CD14-positive monocyte (primary cell): ENCODE measurements at places on chromosomes 1 and 21. TPM values are rescaled to one million over a fixed set of nuclear protein-coding genes. Genes with fewer than 3 reads are reported as not detected.

DNA sequence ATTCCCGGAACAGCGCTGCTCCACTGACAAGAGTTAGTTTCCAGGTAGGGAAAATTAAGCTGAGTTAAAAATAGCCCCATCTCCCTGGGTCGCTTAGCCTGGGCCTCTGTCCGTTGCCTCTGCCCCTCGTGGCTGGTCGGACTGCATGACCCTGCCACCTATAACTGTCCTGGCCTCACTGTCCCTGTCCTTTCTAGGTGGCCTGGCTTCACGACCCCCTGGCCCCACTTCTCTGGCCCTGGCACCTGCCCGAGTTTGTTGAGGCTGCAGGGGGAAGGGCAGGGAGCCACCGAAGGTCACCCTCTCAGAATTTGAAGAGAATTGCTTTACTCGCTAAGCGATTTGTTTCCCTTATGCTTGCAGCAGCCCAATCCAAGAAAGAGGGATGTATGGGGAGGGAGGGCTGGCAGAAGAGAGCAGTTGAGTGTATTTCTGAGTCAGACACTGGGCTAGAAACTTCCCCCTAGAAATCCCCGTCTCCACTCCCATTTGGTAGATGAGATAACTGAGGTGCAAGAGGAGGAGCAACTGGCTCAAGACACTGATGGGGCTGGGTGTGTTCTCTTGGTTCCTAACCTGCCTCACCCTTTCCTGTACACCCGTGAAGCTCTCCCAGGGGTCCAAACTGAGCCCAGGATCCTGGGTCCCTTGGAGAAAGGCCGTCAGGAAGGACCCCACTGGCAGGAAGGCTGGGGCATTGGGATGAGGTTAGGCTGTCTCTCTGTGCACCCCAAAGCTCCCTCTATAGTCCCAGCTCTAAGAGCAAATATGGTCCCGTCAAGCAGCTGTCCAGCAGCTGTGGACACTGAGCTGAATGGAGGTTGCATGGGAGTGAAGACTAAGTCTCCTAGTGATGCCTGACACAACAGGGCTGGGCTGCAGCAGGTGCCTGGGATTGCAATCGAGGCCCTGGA is 2.9 kb upstream of the EDN2 start:
- peak; percentile 34 for DNase-seq

DNA sequence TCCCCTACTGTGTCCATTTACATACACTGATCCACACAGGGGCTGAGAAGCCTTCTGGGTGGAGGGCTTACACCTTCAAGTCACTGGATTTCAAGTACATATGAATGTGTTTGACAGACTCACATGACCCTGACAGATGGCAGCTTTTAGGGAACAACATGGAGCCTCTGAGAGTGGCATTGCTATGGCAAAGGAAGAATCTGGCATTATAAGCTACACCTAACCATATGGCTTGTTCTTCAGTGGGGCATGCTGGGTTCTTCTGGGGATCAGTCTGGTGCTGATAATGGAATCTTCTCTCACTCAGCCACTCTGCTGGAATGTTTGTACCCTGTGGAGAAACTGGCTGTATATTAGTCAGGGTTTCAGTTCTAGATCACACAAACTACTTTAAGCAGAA is 68.5 kb upstream of the PDE4B start:
- no peak for DNase-seq

DISP3 gene
- not detected for polyA plus RNA-seq

- no peak for DNase-seq
Measured at GRCh38 chr1:121517586-121518230, 332.9 kb downstream of the SRGAP2C start.

GRCh38 chr1:202291961-202292712 is 49.6 kb downstream of the UBE2T start:
- DNase-seq, result no peak

- no peak for DNase-seq
Measured at GRCh38 chr1:153552335-153552734, 3.3 kb upstream of the S100A3 start.

DNA sequence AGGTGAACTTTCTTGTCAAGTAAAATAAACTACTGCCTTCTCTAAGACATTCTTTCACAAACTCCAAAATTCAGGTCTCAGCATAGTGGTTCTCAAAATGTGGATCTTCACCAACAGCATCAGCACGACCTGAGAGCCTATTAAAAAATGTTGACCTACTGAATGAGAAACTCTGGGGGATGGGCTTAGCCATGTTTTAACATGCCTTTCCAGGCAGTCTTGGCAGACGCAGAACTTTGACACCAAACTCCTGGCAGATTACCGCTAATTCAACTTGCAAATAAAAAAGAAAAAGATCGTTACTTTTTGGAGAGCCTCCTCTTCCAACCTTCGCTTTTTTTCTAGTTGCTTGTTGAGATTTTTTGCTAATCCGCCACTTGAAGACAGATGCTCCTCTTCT is 35.1 kb downstream of the ARHGAP29 start:
- DNase-seq, result no peak
